ENCODE measurements at places on chromosomes 3 and 15.

GRCh38 chr3:52600258-52600657 lies 63.9 kb downstream of the UQCC5 start:
- no peak for DNase-seq

GRCh38 chr3:171200052-171200749 lies 173.7 kb upstream of the SLC2A2 start:
- DNase-seq, result no peak

- no peak for DNase-seq
Observed at GRCh38 chr15:98524838-98525660, 123.3 kb upstream of the IGF1R start.

GRCh38 chr3:148309390-148310035 lies 388.2 kb upstream of the AGTR1 start:
- peak; percentile 16 for DNase-seq

GRCh38 chr3:55624238-55624637 lies 137.1 kb upstream of the WNT5A start:
- DNase-seq, result no peak

DNA sequence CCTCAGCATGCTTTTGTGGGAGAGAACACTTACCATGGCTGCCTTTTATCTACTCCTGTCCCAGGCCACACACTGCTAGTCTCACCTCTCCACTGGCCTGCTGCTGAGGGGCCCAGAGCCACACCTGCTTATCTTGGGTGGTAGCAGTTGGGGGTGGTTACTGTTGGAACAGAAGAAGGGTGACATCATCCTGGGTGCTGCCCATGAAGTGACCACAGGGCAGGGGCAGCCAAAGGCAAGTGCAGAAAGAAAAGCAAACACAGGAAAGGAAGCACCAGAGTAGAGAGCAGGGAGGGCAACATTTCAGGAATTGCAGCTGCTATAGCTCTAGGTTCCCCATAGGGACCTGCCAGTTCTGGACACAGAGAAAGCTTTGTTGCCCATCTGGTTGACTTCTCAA lies 345.2 kb downstream of the VPS13C start:
- DNase-seq, result no peak

GRCh38 chr3:46849045-46849631 lies 14.1 kb downstream of the MYL3 start:
- no peak for DNase-seq

DNA sequence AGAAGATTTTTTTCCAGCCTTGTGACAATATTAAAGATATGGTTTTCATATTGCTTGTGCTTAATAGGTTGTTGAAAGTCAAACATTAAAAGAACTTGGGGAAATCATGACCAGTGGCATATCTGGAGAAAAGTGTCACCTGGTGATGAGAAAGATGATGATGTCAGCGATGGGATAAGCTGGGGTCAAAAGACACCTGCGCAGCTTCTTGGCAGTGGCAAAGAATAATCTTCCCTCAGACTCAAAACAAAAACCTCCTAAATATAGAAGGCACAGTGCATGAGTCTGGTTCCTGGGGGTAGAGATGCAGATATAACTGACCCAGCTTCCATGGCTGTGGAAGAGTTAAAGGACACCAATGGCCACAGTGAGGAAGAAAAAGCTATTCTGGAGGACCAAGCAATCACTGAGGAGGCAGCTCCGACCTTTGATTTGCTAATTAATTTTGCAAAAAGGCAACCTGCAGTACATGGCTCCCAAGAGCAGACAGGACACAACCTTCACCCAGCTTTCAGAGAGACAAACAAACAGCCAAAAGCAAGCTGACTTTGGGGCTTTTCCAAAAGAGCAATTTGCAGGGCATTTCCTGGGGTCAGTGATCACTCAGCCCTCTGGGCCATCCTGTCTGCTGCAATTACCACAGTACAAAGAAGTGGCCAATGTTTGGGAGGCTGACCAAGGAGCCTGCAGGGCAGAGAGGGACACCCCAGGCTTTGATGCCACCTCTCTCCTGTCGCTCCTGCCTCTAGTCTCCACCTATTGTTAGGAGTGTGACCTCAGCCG lies 17.6 kb upstream of the SEMA5B start:
- DNase-seq, result no peak

GRCh38 chr15:20349774-20350498 lies 191.7 kb downstream of the GOLGA6L6 start:
- DNase-seq, result no peak

- no peak for DNase-seq
Observed at GRCh38 chr3:184672977-184673870, 38.6 kb downstream of the MAGEF1 start.

DNA sequence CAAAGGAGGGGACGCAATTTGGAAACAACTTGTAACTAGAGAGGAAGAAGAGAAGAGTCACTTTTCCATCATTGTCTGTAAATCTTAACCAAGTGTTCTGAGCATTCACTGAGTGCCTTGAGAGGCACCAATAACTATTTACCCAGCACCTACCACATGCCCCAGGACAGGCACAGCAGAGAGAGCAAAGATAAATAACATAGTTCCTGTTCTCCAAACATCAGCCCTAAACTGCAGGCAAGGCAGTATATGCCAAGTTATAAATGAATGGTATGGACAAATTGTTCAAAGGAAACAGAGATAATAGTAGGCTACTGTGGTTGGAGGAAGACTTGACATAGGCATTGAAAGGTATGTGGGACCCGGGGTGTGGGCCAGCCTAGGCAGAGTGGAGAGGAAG lies 45.6 kb downstream of the ITGB5 start:
- DNase-seq, result no peak

GRCh38 chr15:95446854-95447253 lies 883.6 kb upstream of the NR2F2 start:
- DNase-seq, result no peak

- DNase-seq, result no peak
Observed at GRCh38 chr3:71380096-71380495, 203.4 kb downstream of the FOXP1 start.

GRCh38 chr3:194503081-194503531 lies 16.3 kb upstream of the ATP13A3 start:
- DNase-seq, result no peak

DNA sequence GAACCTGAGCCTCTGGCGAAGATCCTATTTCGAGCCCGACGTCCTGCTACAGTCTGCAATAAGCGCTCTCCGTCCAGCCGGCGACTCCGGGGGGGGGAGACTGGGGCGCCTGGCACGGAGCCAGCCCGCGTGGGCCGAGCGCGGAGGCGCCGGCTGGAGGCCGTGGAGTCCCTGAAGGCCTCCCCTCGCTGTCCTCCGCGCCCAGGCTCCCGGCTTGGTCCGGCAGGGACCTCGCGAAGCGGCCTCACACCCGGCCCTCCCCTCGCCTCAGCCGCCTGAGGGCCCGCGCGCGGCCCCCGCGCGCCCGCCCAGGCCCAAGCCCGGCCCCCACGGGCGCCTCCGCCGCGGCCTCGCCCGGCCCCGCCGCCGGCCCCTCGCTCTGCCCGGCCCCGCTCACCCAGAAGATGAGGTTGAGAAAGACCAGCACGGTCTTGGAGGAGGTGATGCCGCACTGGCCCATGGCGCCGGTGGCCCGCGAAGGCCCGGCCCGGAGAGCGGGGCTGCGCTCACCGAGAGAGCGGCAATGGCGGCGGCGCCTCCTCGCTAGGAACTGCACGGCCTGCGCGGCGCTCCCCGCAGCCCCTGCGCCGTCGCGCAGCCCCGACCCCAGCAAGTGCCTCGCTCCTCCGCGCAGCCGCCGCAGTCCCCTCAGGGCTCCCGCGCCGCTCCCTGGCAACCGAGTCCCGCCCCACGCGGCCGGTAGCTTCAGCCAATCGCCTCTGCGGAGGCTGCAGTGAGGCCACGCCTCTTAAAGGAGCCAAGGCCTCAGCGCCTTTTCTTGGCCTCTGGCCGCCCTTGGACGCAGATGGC lies at the start of gene TSPAN3:
Gene TSPAN3 (minus strand): TSS at position 615 of the 810 bp plus-strand sequence. CDS start 155 bp downstream, at position 460.
- peak; percentile 90 for DNase-seq

GRCh38 chr3:167854846-167855245 lies 119.3 kb downstream of the SERPINI1 start:
- no peak for DNase-seq

- DNase-seq, result no peak
Observed at GRCh38 chr15:78399091-78399490, 38.9 kb upstream of the IREB2 start.

- no peak for DNase-seq
Observed at GRCh38 chr3:43774799-43775198, 84.1 kb downstream of the ABHD5 start.

- DNase-seq, result peak; percentile 49
Observed at GRCh38 chr15:26974120-26974780, 3.3 kb downstream of the GABRG3 start.

- DNase-seq, result no peak
Observed at GRCh38 chr3:18837137-18837755, 311.1 kb upstream of the KCNH8 start.

All from NCI-H345 (cell line).